ENCODE measurements at places on chromosomes 13 and 19.

GRCh38 chr13:30866677-30867076 is 39.4 kb upstream of the MEDAG start:
- no peak for DNase-seq

DNA sequence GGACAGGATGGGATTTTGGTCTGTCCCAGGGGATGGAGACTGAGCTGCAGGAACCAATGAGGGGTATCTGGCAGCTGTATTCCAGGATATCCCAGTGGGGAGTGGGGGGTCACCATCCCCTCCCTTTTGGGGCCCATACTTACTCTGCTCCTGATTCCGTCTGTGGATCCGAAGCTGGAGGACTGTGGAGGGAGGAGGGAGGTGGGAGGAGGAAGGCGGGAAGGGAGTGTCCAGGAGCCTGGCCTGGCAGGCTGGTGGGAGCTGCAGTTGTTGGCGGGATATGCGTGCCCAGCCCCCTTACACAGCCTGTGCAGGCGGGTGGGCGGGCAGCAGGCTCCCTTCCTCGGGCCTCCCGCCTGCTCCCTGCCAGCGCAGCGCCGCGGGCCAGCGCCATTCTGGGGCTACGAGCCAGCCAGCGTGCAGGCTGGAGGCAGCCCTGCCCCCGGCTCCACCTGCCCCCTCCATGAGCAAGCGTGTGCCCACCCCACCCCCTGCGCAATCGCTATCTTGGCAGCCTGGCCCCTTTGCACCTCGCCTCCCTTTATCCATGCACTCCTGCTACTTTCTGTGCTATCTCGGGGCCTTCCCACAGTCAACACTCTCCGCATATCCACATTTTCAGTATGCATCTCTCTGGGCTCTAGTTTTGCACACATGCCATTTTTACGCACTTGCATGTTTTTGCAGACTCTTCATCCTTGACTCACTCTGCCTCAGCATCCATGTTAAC is 2.8 kb downstream of the MAMSTR start:
- DNase-seq = no peak

GRCh38 chr19:54179921-54180461 is 7.0 kb upstream of the TMC4 start:
- DNase-seq = no peak

DNA sequence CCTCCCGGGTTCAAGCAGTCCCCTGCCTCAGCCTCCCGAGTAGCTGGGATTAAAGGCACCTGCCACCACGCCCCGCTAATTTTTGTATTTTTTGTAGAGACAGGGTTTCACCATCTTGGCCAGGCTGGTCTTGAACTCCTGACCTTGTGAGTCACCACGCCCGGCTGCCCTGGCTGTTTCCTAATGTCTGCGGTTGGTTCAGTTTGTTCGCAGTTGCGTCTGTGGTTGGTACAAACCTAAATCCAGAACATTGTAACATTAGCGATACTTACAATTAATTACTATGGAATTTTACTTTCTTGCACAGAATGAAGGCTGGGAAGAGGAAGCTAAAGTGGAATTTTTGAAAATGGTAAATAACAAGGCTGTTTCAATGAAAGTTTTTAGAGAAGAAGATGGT is 38.1 kb downstream of the RNF17 start:
- DNase-seq = no peak

DNA sequence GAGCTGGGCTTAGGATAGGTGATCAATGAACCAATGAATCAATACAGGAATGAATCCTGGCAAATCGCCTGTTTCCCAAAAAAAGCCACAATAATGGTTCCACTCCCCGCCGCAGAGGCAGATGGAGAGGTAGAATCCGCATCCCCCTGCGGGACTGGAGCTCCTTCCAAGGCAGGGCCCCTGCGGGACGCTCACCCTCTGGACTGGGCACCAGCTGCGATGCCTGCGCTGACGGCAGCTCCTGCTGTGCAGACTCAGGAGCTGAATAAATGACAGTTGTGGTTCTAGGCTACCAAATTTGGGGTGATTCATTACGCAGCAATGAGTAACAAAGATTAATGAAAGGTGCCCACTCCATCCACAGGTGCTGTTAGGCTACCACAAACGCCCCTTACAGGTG is 8.8 kb upstream of the CDC34 start:
- DNase-seq = no peak

DNA sequence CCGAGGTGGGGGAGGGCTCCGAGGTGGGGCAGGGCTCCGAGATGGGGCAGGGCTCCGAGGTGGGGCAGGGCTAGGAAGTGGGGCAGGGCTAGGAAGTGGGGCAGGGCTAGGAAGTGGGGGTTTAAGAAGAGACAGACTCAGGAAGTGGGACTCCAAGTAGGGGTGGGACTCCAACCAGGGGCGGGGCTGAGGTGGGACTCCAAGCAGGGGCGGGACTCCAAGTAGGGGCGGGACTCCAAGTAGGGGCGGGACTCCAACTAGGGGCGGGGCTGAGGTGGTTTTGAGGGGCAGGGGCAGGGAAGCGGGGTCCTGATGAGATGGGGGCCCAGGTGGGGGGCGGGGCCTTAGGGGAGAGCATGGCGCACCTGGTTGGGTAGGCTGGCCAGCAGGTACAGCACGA is 13.6 kb downstream of the CFD start:
- DNase-seq = peak; percentile 53

Measured in suppressor macrophage treated with lipopolysaccharide for 4 hours (primary cell).